ENCODE measurements at places on chromosomes 2 and 18.

DNA sequence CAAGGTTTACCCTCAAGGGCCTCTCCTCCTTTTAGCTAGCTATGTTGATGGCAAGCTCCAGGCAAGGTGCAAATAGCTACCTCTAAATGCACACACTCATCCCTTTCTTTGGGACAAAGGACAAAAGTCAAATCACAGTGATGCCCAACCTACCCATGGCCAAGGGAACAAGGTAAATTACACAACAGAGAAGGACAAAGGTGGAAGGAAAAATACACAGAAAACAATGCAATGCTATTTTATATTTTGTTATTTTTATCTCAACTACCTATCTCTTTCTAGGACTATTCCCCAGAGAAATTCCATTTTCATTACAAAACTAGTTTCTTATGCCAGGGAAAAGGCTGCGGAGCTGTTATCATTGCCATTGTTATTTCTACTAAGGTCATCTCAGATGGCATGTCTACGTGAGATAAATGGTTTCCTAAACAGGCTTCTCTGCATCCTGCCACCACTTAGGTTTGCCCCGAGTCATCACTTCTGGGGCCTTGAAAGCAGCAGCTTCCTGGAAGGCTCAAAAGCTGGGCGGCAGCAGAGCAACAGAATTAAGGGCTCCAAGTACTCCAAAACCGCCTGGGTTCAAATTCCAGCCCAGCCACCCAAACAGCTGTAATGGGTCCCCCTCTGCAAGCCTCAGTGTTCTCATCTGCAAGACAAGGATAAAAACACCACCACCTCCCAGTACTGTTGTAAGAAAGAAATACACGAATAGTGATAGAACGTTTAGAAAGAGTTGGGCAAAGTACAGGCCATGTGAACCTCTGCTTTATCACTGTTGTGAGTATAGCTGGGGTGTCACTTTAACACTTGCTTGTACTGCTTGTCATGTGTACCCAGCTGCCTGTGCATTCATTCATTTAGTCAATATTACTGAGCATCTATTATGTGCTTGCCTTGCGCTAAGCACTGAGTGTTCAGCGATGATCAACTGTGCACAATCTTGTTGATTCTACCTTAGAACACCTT, 20.9 kb downstream of the BCL2 start:
- peak; percentile 38 for DNase-seq

DNA sequence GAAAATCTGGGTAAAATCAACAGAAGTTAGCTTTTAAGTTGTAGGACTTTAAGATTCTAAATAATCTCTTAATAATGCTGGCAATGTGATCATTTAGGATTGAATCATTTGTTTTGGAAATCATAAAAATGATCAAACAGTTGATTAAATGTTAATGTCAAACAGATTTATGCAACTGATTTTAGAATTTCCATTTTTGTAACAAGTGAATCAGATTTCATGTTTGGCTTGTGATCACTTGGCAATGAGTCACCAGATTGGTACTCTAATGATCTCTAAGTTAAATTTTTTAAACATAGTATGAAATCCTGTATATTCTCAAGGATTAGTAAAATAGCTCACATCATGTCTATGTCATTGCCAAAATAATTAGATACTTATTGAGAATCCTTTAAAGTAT, 50.1 kb upstream of the UNC80 start:
- DNase-seq: no peak

DNA sequence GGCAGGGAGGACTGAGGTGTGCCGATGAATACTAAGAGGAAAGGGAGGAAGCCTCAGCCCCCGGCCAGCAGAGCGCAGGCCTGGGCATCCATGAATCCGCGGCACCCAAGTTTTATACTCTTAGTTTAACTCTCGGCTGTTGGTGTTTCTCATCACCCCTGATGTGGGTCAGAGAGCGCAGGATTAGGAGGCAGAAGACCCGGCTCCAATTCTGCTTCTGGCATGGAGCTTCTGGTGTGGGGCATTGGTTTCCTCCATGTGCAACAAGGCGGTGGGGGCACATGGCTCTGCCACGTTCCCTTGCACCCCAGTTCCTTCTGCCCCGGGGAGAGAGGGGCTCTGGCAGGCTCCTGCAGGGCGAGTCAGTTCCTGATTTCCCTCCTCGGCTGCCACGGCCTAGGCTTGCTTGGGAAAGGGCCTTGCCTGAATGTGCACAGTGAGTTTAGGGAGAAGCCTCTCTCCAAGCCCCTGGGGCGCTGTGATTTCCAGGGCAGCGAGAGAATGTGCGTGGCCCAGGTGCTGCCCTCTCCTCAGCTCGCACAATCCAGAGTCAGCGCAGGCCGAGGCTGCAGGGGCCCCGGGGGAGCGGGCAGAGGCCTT, 36.2 kb upstream of the DNMT3A start:
- DNase-seq: no peak

DNA sequence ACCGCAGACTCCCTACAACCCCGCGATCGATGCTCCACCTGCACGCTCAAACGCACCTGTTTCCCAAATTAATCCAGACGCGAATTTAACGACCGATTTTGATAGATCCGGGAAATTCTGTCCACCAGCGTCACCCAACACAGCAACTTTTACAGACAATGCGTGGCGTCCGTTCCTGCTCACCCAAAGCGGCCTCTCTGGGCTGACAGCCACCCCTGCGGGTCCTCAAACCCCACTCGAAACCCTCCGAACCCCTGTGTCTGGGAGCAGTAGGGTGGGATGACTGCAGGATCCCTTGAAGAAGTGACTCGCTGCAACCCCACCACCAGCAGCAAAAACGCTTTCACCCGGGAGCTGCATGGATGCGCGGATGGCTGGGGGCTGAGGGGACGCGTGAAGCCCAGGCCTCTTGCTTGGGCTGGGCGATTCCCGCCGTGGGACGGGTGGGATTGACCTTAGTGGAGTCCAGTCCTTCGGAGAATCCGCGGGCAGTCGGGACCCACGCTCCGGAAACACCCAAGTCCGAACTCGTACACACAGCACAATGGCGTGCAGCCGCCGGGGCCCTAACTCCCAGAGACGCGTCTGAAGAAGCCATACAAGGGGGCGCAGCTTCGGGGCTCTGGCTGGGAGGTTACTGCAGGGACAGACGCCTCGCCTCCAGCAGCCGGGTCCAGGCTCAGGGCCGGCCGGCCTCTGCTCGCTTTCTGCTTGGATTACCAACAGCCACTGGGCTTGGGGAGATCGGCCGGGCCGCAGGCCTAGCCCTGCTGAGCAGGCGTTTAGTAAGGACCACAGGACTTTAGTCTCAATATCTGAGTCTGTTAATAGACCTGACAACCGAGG, 31.1 kb upstream of the ATP6V1B1 start:
- DNase-seq: no peak

GRCh38 chr2:172702451-172702850, 33.2 kb upstream of the RAPGEF4 start:
- no peak for DNase-seq

DNA sequence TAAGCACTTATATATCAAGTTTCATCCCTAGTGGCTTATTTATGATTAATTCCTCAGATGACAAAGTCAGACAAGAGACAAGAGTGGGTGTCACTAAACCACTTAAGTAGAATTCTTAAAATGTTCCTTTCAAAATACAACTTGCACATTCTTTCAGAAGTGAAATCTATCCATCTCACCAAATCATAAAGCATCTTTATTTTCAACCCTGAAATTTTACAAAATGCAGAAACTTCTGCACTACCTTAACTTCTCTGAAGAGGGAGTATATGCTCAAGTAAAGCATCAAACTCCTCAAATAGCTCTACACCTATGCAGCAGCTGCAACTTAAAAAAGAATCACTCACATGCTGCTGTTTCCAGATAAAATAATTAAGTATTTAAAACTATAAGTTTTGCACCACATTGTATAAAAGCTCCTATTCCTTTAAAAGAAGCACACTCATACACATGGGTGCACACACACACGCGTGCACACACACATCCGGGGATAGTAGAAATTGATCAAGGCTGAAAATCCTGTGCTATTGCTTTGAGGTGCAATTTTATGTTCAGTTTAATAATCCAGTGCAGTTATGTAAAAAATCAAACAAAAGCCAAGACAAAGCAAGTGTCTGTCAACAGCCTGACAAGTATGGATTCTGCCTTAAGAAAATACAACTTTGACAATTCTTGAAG, 244.5 kb downstream of the TCF4 start:
- DNase-seq: no peak

DNA sequence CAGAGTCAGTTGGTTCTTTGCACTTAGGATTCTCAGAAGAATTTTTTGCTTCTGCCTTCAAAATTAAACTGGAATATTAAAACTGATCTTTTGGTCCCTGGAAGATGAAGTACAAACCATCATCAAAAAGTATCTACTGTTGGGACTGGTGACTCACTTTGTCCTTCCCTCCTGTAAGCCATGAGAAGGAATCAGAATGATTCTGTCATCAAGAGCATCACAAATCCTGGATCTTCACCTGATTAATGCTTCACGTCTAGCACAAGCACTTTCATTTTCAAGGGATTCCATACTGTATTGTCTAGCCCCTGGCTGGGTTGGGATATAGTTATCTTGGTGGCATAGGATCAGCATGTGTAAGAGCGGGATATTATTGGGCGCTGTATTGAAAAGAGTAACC, 69.3 kb upstream of the CYP1B1 start:
- DNase-seq: no peak

DNA sequence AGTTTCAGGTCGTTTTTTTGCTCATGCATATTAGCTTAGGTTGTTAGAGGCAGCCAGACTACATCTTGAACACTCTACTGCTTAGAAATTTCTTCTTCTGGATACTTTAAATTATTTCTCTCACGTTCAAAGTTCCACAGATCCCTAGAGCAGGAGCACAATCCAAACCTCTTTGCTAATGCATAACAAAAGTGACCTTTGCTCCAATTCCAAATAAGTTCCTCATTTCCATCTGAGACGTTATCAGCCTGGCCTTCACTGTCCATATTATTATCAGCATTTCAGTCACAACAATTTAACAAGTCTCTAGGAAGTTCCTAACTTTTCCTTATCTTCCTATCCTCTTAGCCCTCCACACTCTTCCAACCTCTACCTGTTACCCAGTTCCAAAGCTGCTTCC, 50.4 kb upstream of the ERMN start:
- no peak for DNase-seq

GRCh38 chr2:160075171-160075570, 12.8 kb upstream of the PLA2R1 start:
- DNase-seq: no peak

GRCh38 chr2:10733566-10733925, 12.1 kb downstream of the ATP6V1C2 start:
- no peak for DNase-seq

- no peak for DNase-seq
Measured at GRCh38 chr2:9465170-9465569, 9.2 kb upstream of the IAH1 start.

- no peak for DNase-seq
Measured at GRCh38 chr2:69086466-69086865, 73.5 kb downstream of the ANTXR1 start.

GRCh38 chr18:51171625-51172259, 25.7 kb downstream of the MEX3C start:
- DNase-seq: no peak

- DNase-seq: no peak
Measured at GRCh38 chr2:165687426-165688002, 106.5 kb downstream of the GALNT3 start.

DNA sequence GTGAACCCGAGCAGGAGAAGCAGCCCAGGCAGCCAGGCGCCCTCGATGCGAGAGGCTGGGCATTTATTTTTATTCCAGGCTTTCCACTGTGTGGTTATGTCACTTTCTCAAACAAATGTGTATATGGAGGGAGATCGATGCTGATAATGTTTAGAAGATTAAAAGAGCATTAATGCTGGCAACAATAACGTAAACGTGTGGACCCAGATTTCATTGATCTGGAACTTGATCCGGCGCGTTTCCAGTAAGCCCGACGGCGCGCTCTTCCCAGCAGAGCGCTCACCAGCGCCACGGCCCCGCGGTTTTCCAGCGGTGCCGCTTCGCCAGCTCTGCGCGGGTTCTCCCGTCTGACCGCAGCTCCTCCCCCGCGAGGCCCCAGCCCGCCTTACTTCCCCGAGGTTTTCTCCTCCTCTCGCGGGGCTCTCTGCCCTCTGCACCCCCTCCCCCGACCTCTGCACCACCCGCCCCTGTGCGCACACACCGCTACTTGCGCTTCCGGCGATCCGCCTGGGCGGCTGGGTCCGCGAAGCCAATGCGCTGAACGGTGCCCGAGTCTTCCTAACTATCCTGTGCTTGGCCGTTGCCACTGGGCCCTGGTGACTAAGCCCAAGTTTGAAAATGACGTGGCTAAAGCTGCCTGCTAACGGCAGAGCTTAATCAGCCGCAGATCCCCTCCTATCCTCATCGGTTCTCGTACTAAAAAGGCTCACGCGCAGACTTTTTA, 6.1 kb downstream of the ONECUT2 start:
- DNase-seq: no peak

GRCh38 chr2:101828673-101829334, 131.3 kb downstream of the MAP4K4 start:
- DNase-seq: no peak

DNA sequence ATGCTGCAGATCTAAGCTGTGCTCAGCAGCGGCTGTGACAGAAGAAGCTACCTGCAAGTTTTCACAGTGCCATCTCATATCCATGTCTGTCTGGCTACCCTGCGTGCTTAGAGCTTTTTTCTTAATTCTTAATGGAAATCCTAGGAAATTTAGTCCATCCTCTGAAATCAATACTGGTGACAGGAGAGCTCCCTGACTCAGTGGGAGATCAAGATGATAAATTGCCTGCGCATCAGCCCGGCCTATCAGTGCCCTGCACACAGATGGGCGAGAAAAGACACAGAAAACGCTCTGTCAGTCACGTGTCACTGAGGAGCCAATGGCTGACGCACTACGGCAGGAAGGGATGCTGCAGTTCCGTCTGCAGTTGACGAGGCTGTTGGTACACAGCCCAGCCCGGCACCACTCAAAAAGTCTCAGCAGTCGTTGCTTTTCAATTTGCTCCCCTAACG, 819.6 kb upstream of the FSHR start:
- DNase-seq: peak; percentile 21

- no peak for DNase-seq
Measured at GRCh38 chr18:32441533-32441932, 29.1 kb downstream of the GAREM1 start.

- no peak for DNase-seq
Measured at GRCh38 chr2:38578832-38579231, 23.9 kb downstream of the HNRNPLL start.

- DNase-seq: no peak
Measured at GRCh38 chr2:794554-795241, 117.5 kb upstream of the TMEM18 start.

DNA sequence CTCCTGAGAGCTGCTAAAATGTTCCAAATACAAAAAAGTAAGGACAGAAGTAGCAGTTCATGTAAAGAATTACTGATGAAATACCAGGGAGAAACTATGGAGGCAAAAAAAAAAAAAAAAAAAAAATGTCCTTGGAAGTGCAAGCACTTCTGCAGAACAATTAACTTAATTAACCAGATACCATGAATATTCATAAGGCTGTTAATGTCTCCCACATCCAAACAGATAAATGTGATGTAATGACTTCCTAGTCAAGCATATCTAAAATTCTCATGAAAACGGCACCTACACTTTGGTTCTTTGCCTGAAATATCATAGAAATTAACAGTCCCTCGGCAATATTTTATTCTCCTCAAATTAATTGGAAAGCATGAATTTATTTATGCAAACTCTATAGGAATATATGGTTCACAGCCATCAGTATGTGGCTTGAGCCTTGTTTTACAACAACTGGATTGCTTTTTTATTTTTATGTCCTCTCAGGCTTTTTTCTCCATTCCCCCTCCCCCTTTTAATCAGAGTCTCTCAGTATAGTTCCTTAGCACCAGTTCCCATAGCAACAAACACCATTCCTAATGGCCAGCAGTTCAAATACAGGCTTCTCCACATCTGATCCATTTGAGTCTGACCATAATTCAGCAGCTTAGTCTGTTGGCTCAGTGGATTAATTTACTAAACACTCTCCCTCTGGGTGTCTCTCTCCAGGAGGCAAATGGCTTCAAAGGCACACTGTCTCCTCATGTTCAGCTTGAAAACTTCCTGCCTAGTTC, 97.1 kb downstream of the ITGA4 start:
- DNase-seq: no peak
